ENCODE measurements at places on chromosomes 7 and 10.

- DNase-seq: no peak
Observed at GRCh38 chr7:69411018-69411417, 187.3 kb upstream of the AUTS2 start.

DNA sequence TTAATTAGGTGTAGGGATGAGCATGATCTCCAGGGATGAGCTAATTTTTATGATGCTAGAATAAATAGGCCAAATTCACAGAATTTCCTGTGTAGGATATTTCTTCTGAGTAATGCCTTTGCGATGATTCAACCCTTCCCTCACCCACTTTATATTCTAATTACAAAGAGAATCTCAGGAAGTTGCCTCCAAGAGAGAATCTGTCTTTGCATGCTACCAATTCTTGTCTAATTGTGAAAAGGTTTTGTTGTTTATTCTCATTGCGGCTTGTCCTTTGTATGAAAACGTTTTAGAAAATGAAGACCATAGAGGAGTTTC, 6.3 kb downstream of the C7orf57 start:
- DNase-seq: peak; percentile 35

GRCh38 chr10:11180228-11180627, 162.6 kb downstream of the CELF2 start:
- DNase-seq: no peak

DNA sequence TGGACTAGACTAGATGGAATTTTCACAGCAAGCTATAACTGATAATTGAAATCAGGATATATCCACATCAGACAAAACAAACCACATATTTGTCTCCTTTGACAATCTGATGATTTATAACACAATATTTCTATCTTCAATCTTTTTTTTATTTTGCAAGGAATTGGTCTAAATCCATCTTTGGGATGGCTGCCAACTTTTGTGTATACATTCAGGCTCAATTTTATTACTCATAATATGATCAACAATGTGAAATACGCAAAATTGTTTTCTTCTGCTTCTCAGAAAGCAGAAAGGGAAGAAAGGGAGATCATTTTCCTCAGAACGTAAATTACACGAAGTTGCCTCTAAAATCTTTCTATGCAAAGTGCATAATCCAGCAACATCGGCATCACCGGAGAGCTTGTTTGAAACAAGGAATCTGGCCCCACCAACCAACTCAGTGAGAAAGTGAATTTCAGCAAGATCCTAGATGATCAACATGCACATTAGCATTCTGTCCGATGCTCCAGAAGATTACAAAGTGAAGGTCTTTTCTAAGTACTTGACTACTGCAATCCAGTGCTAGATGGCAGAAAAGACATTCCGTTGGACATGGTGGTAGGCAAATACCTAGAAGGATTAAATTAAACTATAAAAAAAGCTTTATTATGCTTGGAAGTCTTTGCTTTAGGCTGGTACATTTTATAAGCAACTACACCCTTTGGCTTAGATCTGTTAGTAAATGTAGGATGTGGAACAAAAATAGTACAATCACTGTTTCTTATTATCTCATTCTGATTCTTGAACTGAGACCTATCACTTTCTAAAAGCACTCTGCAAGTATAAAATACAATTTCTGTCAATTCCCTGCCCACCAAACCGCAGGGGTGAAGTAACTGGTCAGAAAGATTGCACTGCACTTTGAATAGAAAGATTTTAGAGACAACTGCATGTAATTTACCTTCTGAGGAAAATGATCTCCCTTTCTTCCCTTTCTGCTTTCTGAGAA, 126.4 kb upstream of the RSU1 start:
- no peak for DNase-seq

GRCh38 chr7:155233311-155234157, 64.1 kb upstream of the INSIG1 start:
- no peak for DNase-seq

GRCh38 chr10:77282163-77282562, 355.4 kb downstream of the KCNMA1 start:
- DNase-seq: no peak

GRCh38 chr10:113436851-113437250, 116.0 kb upstream of the HABP2 start:
- DNase-seq: no peak

- DNase-seq: no peak
Observed at GRCh38 chr10:76543655-76544054, 1094.0 kb downstream of the KCNMA1 start.

GRCh38 chr7:17774248-17774647, 166.0 kb downstream of the SNX13 start:
- no peak for DNase-seq

- DNase-seq: no peak
Observed at GRCh38 chr7:102976493-102976892, 63.7 kb downstream of the LRRC17 start.

- no peak for DNase-seq
Observed at GRCh38 chr7:155340071-155340531, 42.4 kb downstream of the INSIG1 start.

GRCh38 chr10:60298408-60299389, 91.0 kb downstream of the ANK3 start:
- DNase-seq: no peak

- DNase-seq: no peak
Observed at GRCh38 chr7:56188823-56189346, 72.7 kb upstream of the NUPR2 start.

- no peak for DNase-seq
Observed at GRCh38 chr10:100175875-100176274, 10.0 kb downstream of the ERLIN1 start.

DNA sequence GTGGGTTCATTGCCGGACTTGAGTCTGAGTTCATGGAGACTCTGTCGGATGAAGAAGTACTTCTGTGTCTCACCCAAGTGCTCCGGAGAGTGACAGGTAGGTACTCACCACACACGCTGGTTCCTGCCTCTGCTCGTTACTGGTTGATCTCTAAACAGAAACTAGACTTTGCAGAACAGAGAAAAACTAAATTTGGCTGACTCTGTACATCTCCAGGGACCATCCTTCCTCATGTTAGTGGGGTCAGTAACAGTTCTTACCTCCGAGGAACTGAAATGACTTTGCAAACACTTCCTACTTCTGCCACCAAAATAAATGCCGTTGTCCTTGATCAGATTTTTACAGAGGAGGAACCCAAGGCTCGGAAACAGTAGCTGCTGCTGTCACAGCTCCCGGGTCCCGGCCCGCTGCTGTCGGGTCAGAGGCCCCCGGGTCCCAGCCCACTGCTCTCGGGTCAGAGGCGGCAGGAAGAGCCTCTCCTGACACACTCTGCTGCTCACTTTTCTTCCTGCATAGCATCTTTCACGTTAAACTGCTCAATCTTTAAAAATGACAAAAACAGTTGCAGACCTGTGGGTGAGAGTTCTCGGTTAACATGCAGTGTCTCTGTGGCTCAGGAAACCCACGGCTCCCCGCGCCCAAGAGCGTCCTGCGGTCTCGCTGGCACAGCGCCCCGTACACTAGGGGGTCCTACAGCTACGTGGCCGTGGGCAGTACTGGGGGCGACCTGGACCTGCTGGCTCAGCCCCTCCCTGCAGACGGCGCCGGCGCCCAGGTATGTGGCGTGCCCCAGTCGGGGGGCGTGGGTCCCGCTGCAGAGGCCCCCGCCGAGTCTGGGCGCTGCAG, 4.8 kb upstream of the MTG1 start:
- DNase-seq: no peak

- no peak for DNase-seq
Observed at GRCh38 chr10:99671386-99671785, 12.1 kb downstream of the ENTPD7 start.

DNA sequence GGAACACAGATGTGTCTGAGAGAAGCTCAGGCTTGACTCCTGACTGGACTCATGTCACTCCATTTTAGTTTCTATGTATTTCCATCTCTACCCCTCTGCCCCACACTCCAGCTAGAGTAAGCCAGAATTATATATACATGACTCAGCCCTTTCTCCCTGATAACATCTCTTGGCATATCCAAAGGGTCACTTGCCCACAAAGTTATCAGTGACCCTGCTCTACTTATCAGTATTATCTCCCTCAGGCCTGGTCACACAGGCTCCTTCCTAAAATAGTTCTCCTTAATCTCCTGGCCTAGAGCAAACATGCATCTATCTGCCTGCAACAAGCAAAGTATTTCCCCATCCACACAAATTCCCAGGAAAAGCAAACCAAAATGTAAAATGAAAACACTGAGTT, 598.3 kb downstream of the SUGCT start:
- DNase-seq: no peak

GRCh38 chr7:95687759-95688343, 84.5 kb upstream of the DYNC1I1 start:
- DNase-seq: peak; percentile 63

GRCh38 chr10:112713411-112713810, 236.6 kb upstream of the TCF7L2 start:
- no peak for DNase-seq

- DNase-seq: no peak
Observed at GRCh38 chr10:119246862-119247549, 39.6 kb downstream of the GRK5 start.
